GM04503 (cell line): ENCODE measurements at places on chromosomes 3 and 15.

DNA sequence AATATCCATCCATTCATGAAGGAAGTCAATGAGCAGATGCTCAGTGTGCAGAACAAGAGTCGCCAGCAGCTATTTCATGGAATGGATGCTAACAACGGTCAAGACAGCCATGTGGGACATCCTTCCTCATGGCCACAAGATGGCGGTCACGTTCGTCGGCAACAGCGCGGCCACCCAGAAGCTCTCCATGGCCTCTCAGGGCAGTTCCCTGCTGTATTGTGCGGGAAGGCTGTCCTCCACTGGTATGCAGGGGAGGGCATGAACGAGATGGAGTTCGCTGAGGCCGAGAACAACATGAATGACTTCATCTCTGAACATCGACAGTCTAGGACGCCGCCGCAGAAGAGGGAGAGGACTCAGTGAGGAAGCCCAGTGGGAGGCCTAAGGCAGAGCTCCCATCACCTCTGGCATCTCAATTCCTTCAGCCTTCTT is 208.3 kb downstream of the TJP1 start:
- no peak for DNase-seq

- no peak for DNase-seq
Measured at GRCh38 chr15:91214675-91215590, 114.9 kb downstream of the SV2B start.

GRCh38 chr3:12379640-12380429 is 91.0 kb downstream of the PPARG start:
- no peak for DNase-seq

DNA sequence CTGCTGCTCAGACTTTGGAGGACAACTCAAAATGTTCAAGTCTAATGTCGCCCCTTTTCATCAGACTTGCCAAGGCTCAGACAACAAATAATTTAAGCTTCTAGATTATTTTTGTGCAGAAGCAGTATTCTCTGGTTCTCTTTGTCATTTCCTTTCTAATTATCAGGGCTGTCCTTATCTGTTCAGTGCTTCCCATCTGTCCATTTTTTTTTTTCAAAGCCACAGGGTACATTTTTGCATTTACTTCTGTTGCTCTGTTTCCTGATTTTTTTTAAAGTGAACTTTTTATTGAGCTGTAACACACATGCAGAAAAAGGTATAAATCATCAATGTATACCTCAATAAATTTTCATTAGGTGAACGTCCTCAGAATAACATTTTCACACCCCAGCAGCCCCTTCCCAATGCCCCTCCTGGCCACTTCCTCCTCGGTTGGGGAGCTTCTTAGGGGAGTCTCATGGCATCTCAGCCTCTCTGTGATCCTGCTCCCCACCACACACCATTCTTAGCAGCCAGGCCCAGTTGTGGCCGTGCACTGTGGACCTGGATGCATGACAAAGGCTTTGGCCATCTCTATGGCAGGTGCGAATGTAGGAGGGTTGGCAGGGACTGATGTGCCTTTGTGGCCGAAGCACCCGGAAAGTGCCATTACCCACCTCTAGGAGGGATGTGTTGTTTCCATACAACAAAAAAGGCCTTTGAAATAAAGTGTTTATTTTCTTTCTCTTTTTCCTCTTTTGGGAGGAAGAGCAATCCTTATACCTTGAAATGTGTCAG is 303.5 kb upstream of the LRRFIP2 start:
- DNase-seq: no peak
